Fibroblast of gingiva (primary cell): ENCODE measurements at places on chromosomes 7 and 10.

- no peak for DNase-seq
These were observed 39.0 kb downstream of the TFPI2 start for GRCh38 chr7:93851536-93851935.

GRCh38 chr10:35215107-35215506, 88.5 kb downstream of the CREM start:
- peak; percentile 10 for DNase-seq

DNA sequence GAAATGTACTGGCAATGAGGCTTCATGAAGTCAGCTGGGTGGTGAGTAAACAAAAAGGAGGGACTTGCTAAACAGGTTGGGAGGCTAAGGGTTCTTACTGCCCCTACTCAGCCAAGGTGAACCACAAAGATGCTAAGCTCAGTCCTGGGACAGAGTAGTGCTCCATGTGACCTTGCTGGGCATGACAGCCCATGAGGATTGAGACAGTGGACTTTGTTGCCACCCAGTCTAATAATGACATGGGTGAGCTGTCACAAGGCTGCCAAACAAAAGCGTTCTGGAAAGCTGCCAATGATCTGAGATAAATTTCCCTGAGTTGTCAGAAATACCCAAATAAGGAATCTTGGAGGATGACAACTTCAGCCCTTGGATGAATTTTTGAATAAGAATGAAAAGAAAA, 75.2 kb downstream of the CLEC2L start:
- DNase-seq: no peak

DNA sequence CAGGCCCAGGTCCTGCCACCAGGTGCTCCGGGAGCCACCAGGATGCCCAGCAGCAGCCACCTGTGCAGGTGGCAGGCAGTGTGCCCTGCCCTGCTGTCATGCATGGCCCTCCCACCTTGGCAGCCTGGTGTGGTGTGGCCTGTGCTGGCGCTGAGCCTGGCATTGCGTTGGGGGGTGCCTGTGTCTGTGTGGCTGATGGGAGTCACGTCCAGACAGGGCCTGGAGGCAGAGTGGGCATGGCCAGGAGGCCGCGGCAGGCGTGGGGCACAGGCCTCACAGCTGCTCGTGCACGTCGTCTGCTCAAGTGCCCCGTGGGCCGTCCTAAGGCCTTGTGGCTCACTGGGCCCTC, 8.7 kb downstream of the TTYH3 start:
- DNase-seq: no peak

GRCh38 chr10:86311190-86311589, 55.4 kb downstream of the GRID1 start:
- DNase-seq: no peak

DNA sequence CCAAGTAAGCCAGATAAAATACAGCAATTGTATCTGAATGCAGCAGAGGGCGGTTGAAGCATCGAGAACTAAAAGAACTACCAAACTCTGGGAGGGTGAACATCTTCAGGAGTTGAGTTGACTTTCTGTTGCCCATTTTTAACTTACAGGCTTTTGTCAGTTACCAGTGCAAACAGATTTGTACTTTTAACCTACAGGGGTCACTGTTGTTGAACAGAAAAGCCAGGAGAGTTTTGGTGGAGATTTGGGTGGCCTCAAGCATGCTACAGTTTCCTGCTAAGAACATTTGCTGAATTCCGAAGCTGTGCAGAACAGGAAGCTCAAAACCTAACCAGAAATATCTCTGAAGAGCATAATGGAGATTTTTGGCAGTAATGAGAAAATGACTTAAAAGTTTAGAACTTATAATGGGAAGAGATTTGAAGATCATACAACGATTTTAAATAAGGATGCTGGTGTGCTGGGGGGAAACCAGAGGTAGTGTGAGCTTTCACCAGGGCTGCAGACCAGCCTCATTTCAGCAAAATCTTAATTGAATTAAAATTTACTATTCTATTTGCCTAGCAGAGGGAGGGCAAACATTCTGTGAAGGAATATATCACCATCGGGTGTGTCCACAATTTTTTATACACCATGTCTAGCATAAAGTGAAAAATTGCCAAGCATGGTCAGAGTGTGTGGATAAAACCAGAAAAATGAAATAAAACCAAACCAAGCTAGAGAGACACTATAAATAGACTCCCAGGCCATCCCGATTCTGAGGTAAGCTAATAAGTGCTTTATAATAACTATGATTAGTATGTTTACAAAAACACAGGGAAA, 208.6 kb upstream of the CCDC6 start:
- DNase-seq: peak; percentile 67

GRCh38 chr7:40015790-40016296, 65.8 kb downstream of the CDK13 start:
- DNase-seq: peak; percentile 26

GRCh38 chr7:112538726-112539255, 58.0 kb downstream of the LSMEM1 start:
- no peak for DNase-seq

DNA sequence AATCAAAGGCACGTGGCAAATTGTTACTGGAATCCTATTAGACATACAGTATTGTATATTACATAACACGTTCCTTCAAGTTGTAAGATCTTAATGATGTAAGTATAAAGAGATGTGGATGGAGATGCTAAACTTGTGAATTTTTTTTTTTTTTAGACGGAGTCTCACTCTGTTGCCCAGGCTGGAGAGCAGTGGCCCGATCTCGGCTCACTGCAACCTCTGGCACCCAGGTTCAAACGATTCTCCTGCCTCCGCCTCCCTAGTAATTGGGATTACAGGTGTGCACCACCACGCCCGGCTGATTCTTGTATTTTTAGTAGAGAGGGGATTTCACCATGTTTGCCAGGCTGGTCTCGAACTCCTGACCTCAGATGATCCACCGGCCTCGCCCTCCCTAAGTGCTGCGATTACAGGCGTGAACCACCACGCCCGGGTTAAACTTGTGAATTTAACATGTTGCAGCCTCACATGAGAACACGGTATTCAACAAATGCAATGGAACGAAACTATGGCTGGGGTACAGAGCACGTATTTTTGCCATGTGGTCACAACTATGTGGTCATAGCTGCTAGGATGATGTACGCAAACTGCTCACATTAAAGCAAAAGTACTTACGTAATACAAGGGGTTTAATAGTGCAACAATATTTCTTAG, 818 bp upstream of the SUPV3L1 start:
- DNase-seq: no peak

GRCh38 chr7:94975336-94975735, 67.9 kb downstream of the PPP1R9A start:
- peak; percentile 2 for DNase-seq

- DNase-seq: peak; percentile 64
These were observed 712.1 kb downstream of the PHTF2 start for GRCh38 chr7:78510580-78511188.

GRCh38 chr7:2288503-2288902, 25.7 kb downstream of the SNX8 start:
- DNase-seq: no peak
